ENCODE measurements at places on chromosomes 5 and 9. TPM values are rescaled to one million over a fixed set of nuclear protein-coding genes. Genes with fewer than 3 reads are reported as not detected.

DNA sequence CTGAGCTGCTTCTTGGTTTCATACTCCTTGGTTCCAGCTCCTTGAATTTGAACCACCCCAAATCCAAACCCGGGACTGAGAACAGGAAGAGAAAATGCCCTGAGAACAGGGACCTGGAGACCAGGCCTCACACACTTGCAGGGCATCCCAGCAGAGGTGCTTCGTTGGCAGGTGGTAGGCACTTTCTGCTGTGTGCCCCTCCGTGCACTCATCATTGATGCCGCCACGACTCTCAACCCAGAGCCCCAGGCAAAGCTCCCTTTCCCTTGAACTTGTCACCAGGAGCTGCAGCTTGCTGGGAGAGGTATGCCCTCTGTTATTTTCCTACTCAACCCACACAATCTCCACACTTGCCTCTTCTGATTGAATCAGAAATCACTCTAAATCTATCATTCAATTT lies 217.8 kb upstream of the IRX1 start:
- no peak for DNase-seq

DNA sequence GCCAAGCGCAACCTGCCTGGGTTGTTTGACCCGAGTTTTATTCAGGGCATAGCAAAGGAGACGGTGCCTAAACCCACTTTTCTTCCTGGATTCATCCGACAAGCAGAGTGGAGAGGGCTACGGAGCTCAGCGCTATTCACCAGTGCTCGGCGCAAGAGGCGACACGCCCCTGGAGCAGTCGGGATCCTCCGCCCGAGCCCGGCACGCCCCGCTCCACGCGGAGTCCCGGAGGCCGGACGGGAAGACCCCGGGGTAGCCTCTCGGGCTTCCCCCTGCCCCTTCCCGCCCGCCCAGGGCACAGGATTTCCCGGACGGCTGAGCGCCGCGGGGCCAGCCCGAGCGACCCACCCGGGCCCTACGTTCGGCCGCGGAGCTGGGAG lies 427 bp downstream of the SERINC5 start:
- peak; percentile 53 for DNase-seq

DNA sequence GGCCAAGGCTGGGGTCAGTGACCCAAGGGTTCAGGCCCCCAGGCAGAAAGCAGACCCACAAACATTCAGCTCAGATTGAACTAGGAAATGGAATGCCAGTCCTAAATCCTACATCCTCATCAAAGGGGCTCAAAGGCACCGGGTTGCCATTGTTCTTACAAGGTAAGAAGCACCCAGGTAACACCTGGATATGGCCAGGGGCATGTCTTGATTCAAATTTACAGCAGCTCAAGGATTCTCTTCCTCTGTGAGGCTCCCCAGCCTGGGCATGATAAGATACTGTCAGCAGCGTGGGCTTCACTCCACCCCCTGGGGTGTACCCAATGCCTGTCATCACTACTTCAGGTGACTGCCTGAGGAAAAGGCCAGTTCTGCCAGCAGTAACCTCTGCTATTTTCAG lies 92.1 kb upstream of the FSTL4 start:
- DNase-seq = no peak

DNA sequence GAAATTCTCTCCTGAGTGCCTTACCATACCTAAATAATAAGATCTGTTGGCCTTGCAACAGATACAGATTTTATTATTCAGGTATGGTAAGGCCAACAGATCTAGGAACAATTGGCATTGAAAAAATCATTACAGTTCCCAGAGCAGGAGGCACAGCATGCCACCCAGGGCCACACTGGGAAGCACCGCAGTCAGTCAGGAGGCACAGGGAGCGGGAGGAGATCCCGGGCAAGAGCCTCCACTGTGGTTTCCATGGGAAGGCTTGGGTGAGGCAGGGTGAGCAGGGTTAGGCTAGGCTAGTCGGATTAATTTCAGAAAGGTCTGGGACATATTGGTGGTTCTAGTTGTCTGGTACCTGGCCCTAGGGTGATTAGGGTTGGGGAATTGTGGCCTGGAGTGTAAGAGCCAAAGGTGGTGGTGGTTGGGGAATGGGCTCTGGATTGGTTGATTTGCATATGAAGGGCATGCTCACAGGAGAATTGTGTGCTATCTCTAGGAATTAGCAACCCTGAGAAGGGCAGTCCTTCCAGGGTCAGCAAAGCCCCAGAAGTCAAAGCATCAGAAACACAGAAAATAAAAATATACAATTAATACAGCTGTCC lies 111.4 kb downstream of the PDE8B start:
- DNase-seq = no peak

GRCh38 chr9:125999504-125999881 lies 252.3 kb downstream of the PBX3 start:
- DNase-seq = no peak

DNA sequence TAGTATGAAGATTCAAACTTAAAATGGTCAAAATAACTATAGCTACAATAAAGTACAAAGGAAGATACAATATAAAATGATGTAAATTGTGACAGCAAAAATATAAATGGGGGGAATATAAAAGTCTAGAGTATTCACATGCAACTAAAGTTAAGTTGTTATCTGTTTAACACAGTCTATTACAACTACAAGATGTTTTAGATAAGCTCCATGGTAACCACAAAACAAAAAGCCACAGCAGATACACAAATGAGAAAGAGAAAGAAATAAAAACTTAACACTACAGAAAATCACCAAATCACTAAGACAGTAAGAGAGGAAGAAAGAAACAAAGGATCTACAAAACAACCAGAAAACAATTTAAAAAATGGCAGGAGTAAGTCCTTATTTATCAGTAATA lies 17.0 kb upstream of the SH3TC2 start:
- no peak for DNase-seq

DNA sequence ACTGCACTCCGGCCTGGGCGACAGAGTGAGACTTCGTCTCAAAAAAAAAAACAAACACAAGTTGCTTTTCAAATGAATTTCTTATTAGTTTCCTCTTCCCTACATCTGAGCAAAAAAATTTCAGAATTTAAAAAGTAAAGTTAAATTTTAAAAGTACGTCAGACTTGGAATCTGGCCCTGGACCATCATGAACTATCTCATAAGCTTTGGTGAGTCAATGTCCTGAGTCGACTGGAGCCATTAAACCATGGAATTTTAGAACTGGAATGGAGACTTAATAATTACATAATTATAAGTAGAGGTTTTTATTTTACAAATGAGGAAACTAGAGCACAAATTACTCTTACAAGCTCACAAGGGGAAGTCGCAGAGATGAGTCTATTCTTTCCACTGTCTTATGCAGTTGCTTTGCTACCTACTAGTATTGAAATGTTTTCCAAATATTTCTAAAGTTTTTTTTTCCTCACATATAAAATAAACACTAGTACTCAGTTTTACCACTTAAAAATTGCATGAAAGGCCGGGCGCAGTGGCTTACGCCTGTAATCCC lies 98.0 kb upstream of the ZNF608 start:
- DNase-seq = no peak

- DNase-seq = no peak
Measured at GRCh38 chr9:7342229-7342628, 457.3 kb downstream of the DMAC1 start.

DNA sequence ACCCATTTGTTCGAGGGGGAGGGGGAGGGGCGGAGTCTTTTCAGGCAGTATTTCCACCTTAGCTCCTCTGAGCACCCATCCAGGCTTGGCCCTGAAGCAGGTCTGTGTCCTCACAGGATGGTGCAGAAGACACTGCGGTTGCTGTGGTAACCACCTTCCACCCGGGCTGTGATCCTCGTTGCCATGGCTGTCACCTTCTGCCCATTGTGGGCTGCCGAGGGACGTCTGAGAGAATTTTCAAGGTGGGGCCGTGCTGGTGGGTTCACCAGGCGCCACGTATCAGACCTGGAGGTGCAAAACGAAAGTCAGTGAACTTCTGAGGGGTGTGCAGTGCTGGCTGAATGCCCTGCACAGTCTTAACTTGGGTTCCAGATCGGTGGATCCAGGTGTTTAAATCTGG lies 26.7 kb downstream of the POLR1E start:
- no peak for DNase-seq

DNA sequence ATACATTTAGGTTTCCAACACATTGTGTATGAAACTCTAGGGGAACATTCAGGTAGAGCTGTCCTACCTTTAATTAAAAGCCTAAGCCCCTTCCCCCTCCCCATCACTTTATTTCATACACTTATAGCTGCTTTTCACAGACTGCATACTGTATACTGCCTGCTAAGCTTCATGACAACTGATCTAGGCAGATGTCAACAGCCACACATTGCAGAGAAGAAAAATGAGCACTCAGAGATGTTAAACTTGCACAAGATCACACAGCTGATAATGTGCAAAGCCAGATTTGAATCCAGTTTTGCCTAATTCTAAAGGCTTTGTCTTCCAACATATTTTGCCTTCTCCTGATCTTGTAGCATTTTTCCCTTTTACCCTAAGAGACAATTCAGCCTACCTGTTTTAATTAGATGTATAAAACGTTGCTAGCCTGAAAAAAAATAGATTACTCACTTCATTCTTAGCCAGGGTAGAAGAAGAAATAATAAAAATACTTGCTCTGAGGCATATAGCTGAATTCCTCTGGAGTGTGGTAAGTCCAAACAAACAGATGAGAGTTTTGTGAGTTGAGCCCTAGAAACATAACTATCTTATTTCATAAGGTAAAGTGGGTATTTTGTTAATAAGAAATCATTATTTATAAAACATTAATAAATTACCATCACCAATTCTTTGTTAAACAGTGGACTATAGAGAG lies 56.9 kb upstream of the CAST start:
- no peak for DNase-seq

DNA sequence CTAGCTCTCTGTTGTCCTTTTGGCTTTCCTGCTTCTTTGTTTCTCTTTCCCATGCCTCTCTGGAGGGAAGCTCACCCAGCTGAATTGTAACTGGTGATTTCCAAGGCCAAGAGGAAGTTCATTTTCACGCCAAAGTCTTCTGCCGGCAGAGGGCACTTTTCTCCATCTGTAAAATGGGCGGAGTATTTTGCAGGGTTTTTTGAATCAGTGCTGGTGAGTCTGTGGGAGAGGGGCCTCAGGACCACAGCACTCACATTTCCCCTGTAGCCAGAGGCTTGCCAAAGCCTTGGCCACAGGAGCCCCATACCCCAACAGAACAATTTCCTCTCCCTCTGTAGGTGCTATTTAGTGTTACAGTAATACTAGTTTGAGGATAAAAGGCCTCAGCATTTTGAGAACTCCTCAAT lies 42.3 kb upstream of the MATR3 start:
- DNase-seq = no peak

DNA sequence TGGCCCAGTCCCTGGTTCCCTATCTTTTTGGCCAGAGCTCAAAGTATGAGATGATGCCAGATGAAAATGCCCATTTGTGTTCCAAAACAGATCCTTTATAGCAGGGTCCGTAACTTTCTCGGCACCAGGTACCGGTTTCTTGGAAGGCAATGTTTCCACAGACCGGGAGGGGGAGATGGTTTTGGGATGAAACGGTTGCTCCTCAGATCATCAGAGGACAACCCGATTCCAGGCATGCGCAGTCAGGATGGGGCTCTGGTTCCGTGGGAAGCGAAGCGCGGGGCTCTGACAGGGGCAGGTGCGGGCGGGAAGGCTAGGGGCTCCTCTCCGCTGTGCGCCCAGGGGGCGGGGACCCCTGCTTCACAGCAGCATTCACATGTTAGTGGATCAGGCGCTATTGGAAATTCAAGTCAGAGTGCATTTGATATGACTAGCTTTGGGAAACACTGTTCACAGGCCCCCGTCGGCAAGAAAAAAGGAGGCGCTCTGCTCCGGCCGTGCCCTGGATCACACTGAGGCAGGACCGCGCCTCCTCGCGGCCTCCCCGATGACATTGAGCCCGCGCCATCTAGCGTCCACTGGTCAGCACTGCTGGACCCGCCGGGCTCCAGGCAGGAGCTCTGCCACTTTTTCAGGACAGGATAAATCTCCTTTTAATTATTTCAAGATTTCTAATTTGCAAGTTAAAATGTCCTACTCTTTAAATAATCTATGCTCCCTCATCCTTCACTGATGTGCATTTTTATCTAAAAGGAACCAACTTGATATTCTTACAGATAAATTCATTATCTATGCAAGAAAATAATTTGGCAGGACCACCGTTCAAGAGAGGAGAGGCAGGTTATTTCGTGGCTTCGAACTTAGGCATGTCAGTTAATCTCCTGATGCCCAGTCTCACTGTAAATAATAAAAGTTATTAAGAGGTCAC lies 190.0 kb downstream of the FANCC start:
- DNase-seq = peak; percentile 88

DNA sequence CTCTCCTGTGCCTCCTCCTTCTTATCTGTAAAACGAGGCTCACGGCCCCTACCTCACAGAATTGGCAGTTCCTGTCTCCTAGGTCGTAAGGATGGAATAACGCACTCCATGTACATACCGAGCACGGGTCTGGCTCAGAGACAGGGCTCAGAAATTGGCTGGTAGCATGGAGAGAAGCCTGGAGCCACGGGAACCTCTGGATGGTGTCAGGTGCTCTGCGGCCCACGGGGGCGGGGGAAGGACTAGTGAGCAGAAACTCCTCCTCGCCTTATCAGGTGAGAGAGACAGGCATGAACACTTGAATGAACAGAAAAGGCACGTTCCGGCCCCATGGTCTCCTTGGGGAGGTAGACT lies 15.4 kb upstream of the C5orf47 start:
- no peak for DNase-seq

- DNase-seq = no peak
Measured at GRCh38 chr5:35359859-35360258, 129.6 kb upstream of the PRLR start.

GRCh38 chr5:146704949-146705665 lies 173.4 kb downstream of the PPP2R2B start:
- no peak for DNase-seq

- no peak for DNase-seq
Measured at GRCh38 chr5:137688210-137688840, 47.6 kb downstream of the KLHL3 start.

DNA sequence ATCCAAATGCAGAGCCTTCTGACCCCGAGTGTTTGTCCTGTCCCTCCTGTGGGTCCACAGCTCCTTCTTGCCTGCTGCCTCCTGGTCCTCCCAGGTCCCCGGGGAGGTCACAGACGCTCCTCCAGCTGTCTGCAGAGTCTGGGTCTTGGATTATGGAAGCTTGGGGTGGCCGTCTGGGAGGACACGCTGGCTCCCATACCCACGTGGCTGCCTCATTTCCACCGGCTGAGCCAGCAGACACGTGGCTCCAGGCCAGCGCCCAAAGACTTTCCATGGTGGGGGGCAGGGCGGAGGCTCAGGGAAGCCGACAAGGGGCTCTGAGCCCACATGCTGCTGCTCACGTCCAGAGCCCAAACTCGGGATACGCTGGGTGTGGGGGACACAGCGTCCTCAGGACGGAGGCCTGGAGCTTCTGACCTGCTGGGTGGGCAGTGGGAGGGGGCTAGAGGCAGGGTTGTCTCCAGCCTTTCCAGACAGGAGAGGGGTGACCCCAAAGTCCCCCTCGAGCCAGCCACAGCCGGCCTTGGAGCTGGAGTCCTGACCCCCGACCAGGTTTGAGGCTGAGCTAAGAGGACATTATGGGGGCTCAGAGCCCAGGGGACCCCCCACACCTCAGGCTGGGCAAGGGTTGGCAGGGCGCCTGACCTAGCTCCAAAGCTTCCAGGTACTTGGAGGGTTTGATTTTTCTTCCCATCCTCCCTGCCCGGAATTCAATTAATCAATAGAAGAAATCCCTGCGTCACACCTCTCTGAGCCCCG lies 24.2 kb upstream of the RNU6ATAC start:
- no peak for DNase-seq

The SLC36A3 gene
- not detected for total RNA-seq

The IL9 gene
- not detected for total RNA-seq

The ACTL7A gene
- not detected for total RNA-seq

The ACTBL2 gene
- total RNA-seq = not detected

The ELP1 gene
- 71.2 TPM for total RNA-seq

The PCDHGA3 gene
- 0.51 TPM for total RNA-seq

The ANKRD18A gene
- total RNA-seq = 1.8 TPM
